Stimulated activated CD4-positive, alpha-beta T cell treated with anti-CD3 and anti-CD28 coated beads, Interleukin-2, amount 100 ng/mL, for 4 hours (primary cell): ENCODE measurements at places on chromosomes 3 and 15.

DNA sequence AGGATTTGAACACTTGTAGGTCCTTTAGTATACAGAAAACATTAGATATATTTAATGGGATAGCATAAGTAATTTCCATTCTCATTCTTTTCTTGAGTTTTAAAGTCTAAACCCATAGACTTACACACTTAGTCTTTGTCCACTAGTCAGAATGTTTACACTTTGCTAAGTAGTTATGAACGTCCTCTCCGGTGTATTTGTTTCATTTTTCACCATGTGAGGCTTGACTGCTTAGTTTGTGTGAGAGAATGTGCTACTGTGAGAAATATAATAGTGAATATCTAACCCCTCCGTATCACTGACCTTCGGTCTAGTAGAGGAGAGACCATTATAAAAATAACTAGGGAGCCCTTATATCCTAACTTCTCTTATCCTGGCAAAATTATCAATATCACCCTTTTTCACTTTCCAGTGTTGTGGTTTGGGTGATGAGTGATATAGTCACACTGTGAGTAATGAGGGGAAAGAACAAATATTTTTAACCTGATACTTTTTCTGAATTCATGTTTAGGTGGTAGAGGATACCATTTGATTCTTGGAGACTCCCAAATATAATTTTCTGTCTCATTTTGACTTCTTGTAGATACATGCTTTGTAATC lies 122.4 kb downstream of the UBE2E2 start:
- no peak for DNase-seq

GRCh38 chr15:80654299-80654698 lies 40.8 kb upstream of the ABHD17C start:
- DNase-seq = no peak

GRCh38 chr3:48186631-48187300 lies 1.5 kb downstream of the CDC25A start:
- DNase-seq = no peak

GRCh38 chr3:97646932-97647331 lies 117.6 kb upstream of the ARL6 start:
- no peak for DNase-seq

DNA sequence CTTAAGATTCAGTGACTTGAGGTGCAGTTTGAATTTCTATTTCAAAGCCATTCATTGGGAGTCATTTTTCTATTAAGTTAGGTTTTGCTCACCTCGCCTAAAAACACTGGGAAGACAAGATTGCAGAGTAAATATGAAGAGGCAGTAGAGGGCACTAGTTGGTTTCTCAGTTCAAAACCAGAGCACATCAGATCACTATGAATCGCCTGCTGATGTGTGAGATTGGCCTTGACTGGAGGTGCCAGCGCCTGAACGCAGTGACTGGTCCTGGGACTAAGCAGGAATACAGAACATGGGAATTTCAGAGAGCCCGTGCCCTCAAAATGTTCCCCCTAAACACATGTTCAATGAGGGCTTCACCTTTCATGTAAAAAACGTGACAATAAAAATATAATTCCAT lies 229.0 kb downstream of the ITPR1 start:
- no peak for DNase-seq

DNA sequence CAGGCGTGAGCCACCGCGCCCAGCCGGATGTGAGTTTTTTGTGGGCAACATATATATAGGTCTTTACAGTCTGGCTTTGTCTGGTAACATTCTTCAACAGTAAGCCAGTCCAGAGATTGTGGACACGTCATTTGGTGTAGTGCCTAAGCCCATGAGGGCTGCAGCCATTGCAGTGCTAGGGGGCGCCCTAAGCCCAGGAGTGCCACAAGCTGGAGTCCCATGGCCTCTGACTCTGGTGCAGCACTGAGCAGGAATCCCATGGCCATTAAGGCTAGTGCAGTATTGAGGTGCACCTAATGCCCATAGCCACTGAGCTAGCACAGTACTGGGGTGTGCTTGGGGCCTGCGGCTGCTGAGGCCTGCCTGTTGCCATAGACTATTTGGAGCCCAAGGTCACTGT lies 136.4 kb upstream of the NDN start:
- no peak for DNase-seq
